HuH-7 (cell line): ENCODE measurements at places on chromosomes 2 and 18.

DNA sequence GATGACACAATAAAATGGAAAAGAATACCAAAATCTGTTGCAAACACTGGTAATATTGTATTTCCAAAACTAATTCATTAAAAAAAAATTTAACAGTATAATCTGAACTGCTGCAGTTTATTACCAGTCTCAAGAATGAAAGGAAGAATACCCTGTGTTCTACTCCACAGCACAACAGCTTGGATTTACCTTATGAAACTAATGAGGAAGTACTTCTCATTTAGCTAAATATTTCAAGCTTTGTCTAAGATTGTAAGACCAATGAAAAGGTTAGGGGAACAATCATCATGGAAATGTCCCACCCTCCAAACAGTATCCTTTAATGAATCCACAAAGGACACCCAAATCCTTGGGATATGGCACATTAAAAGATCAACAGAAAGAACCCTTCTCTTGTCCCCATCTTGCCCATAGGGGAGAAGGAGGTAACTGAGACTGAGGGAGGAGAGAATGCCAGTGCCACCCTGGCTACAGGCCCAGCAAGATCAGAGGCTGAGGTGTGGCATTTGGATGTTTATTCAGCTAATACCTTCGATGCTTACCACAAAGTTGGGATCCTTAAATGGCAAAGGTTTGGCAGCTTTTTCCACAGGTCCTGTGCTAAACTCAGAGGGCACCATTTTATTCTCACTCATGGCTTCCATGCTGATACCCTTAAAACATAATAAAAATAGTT lies 17.7 kb downstream of the INO80C start:
- DNase-seq, result no peak

- no peak for DNase-seq
Observed at GRCh38 chr2:7384773-7385349, 467.6 kb downstream of the RNF144A start.

GRCh38 chr2:192166946-192167345 lies 27.8 kb downstream of the TMEFF2 start:
- no peak for DNase-seq

- no peak for DNase-seq
Observed at GRCh38 chr2:165126244-165126643, 77.6 kb downstream of the SCN3A start.

DNA sequence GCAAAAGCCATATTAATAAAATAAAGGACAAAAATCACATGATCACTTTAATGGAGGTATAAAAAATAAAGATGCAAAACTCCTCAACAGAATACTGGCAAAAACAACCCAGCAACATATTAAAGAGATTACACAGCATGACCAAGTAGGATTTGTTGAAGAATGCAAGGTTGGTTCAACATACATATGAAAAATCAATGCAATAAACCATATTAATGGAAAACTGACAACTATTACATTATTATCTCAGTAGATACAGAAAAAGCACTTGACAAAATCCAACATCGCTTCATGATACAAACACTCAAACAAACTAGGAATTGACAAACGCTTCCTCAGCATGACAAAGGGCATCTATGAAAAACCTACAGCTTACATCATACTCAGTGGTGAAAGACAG lies 76.7 kb downstream of the CRACDL start:
- no peak for DNase-seq

DNA sequence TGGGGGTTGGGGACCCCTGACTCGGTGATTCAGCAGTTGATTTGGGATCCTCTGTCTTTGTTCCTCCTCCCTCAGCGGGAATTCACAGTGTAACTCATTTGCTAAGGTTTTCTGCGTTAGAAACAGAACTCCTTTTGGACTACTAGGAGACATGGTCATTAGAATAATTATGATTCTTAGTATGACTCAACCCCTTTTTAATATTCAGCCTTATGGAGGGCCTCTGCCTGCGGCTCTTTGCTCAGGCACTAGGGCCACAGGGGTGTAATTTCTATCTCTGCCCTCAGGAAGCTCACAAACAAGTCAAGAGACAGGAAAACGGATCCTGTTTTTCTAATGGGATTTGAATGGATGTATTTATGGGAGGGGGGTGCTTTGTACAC lies 117.4 kb downstream of the SPTBN1 start:
- no peak for DNase-seq

DNA sequence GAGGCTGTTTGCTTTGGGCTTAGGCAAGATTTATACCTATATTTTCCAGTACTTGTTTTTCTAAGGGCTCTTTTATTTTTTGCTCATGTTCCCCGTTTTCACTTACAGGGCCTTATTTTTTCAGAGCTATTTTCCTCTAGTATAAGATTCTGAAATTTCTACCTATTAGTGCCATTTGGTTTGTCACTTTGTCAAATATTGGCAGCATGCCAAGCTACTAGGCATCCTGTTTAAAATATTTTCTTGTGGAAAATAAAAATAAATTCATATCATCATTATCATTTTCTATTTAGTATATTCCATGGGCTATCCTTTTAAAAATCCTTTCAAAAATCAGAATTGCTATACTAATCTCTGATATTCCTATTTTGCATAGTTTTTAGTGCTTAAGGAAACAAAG lies 64.8 kb upstream of the CHST9 start:
- DNase-seq, result no peak

DNA sequence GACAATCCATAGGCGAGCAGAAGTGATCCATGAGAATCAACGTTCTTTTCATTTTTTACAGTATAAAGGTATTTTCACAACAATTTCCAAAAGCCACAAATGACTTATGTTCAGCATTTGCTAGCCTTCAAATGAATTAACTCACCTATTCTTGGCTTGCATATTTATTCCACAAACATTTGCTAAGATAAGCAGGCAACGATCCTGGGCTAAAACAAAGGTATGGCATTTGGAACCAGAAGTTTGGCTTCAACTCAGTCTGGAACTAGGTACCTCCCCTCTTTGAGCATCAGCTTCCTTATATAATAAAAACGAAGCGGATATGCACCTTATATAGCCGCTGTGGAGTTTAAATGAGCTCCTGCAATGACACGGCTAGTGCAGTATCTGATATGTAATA lies 20.5 kb downstream of the CYRIA start:
- DNase-seq, result no peak

GRCh38 chr2:55351672-55352071 lies 68.0 kb downstream of the CCDC88A start:
- DNase-seq, result no peak

DNA sequence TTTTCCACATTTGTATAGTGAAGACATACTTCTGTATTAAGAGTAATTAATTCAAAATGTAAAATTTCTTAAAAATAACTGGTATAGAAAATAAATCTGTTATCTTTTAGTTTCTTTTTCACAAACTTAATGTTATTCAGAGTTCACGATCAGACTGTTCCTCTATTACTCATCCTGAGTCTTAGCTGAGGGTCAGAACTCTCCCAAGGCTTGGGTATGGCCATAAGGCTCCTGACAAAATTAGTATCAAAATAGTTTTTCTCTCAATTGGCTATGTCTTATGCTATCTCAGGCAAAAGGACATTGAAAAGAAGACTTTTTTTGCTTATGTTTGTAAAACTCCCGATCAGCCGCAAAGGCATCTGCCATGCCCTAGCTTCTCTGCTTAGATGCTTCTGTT lies 56.1 kb upstream of the NAB1 start:
- DNase-seq, result no peak

DNA sequence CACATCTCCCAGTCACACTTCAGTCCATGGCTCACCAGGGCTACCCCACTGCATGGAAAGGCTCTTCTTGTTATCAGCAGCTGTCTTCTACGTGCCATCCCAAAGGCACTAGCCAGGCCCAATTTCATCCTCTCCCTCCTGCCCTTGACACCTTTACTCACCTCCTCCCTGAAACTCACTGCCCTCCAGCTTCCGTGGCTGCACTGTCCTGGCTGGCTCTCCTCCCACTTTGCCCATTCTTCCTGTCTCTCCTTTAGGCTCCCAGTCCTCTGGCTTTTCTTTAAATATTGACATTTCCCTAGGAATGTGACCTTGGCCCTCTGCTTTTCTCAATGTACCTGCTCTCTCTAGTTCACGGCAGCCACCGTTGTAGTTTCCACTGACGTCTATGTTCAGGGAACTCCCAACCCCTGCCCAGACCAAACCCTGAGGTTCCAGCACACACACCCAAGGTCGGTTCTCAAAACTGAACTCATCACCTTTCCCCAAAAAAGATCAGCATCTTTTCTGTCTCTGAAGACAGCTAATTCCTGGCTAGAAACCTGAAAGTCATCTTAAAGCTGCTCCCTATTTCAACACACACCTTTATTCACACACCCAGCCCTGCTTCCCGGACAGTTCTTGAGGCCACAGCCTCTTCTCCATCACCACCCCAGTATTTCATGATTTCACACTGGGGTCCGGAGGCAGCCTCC lies 36.7 kb downstream of the WDFY1 start:
- DNase-seq, result peak; percentile 53

- DNase-seq, result no peak
Observed at GRCh38 chr18:77851802-77852201, 602.2 kb downstream of the GALR1 start.

DNA sequence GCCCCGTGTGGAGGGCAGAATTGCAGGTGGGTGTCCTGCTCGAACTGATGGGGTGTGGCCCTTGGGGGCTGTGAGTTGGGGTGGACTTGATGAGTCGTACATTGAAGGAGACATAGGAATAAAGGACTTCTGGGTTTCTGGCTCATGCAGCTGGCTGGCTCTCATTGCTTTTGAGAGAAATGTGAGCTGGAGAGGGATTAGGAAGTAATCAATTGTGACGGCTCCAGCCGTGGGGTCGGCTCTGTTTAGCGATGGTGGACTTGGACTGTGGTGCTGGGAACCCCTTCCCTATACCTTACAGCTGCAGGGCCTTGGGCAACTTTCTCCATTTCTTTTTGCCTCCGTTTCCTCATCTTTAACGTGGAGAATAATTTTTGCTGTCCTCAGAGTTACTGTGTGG lies 9.2 kb downstream of the IMPA2 start:
- no peak for DNase-seq

GRCh38 chr2:16623564-16624435 lies 41.8 kb downstream of the CYRIA start:
- DNase-seq, result no peak

GRCh38 chr2:1655461-1655860 lies 88.9 kb downstream of the PXDN start:
- no peak for DNase-seq

DNA sequence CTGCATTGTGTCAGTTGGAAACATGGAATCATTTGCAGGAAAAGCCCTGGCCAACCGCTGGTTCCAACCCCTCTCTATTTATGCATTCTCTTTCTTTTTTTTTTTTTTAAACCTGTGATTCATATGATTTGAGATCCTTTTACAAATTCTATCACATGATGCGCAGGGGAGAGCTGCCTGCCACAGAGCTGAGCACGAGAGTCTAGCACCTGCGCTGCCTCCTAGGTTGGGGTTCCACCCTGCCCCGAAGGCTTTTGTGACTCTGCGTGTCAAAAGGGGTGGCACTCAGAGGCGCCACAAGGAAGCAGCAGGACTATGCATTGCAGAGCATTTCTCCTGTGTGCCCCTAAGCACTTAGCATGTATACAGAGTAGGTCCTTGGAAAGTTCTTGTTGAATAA lies 17.3 kb upstream of the ESPNL start:
- DNase-seq, result no peak

- peak; percentile 1 for DNase-seq
Observed at GRCh38 chr2:21928292-21928691, 804.5 kb downstream of the TDRD15 start.

DNA sequence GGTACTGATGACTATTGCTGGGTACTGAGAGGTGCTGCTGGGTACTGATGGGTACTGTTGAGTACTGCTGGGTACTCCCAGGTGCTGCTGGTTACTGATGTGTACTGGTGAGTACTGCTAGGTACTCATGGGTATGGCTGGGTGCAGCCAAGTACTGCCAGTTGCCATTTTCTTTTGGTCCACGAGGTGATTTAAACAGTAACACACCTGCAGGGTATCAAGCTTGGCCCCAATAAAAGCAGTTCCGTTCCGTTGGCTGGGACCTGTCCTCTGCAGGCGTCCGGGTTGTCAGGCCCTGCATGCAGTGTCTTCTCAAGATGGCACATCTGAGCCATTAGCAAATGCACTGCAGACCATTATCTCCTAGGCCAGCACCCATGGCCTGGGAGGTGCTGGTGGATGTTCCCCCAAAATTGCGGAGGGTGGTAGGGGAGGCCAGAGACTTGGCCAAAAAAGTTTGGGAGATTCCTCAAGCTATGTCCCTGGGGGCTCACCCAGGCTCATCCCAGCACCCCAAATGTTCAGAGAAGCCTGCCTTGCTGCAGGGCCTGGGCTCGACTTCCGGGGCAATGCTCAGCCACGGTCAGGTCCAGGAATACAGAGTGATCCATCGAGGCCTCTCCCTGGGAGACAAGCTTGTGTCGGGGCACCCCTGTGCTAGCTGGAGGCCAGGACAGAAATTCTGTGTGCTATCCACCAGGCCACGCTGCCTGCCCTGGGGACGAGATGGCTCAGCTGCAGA lies 165.2 kb downstream of the TWIST2 start:
- DNase-seq, result no peak

GRCh38 chr2:42823744-42824453 lies 31.5 kb upstream of the HAAO start:
- DNase-seq, result no peak
